ENCODE measurements at places on chromosomes 13 and 19.

DNA sequence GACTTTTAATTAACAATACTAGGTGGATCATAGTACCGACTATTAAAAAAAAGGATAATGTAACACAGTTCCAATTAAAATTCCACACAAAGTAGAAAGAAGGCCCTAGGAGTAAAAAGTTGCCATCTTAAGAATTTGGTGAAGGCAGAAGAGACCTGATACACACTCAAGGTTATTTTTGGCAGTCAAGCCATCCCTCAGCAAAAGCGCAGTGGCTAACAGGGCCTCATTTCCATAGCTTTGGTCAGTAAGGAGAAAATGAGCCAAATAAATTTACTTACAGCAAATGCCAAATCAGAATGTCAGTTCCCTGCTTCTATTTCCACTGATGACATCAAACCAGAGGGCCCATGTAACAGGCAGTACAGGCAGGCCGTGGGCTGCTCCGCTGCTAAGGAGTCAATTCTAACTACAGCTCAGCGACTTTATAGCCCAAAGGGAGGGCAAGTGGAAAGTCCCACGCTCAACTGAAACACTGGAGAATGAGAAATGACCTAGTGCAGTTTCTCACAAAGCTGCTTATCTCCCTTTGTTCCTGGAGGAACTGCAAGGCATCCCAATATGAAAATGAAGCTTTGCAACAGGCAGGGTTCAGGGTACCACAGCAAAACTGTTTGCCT, 6.3 kb downstream of the ARGLU1 start:
- no peak for DNase-seq

GRCh38 chr13:50457415-50458393, 385.8 kb downstream of the DLEU7 start:
- DNase-seq, result no peak

GRCh38 chr13:97067017-97067895, 73.0 kb upstream of the OXGR1 start:
- no peak for DNase-seq

DNA sequence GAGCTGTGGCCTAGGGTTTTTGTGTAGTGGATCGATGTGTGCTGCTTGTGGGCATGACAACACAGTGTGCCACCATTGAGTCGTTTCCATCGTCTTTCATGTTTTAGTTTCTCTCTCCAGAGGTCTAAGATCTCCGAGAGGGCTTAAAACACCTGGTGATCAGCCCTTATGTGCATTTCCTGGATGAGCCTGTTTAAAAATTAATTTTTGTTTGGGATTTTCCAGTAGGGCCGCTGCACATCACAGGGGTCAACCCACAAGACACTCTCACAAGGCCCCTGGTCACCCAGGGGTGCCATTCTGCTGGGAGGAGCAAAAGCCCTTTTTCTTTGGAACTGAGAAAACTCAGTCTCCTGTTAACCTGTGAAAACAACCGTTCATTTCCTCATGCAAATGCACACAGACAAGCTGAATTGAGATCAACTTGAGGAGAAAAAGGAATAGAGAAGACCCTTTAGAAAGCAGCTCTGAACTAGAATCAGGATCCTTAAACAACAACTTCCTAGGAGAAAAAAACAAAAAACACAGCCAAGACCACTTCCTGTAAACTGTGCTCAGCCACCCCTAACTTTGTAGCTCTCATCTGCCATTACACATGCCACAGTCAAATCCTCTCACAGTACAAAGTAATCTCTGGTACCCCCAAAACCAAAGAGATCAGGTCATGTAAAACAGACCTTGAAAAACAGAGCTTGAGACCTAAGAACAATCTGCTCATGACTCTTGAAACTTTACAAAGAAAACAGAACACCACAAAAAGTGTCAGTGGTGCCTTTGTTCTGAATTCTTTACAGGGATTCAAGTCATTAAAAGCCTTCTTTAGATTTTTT, 8.3 kb upstream of the MTRF1 start:
- no peak for DNase-seq

DNA sequence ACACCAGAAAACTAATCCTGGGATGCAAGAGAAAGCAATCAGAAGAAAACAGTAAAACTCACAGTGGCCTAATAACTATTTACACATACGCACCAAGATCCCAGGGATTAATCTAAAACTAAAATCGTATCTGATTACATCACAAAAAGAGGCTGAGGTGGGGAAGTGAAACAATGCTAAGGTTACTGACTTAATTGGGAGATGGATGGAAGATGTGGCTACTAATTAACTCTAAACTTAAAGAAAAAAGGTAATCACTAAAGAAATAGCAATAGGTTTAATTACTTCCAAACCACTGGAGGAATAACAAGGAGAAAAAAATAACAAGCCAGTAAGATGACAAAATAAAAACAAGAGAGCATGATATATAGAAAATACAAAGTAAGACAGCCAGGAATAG, 50.4 kb downstream of the NUFIP1 start:
- no peak for DNase-seq

DNA sequence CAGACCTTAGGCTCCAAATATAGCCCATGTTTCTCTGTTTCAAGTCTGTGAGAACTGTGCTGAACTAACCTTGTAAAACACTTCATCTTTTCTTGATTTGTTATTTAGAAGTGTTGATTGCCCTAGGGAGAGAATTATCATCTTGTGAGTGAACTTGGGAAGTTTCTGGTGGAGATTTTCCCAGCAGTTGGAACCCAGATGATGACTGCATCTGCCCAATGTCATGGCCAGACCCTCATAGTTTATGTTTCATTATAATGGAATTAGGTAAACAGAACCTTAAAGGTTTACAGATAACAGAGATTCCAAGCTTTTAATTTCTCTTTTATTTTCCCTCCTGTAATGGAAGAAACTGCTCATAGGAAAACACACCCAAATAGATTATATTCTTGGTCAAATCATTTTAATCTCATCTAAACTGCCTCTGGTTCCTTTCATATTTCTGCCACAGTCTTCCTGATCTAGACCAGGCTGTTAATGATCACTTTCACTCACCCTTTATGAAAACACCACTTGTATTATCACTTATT, 569.1 kb downstream of the KCTD12 start:
- no peak for DNase-seq

DNA sequence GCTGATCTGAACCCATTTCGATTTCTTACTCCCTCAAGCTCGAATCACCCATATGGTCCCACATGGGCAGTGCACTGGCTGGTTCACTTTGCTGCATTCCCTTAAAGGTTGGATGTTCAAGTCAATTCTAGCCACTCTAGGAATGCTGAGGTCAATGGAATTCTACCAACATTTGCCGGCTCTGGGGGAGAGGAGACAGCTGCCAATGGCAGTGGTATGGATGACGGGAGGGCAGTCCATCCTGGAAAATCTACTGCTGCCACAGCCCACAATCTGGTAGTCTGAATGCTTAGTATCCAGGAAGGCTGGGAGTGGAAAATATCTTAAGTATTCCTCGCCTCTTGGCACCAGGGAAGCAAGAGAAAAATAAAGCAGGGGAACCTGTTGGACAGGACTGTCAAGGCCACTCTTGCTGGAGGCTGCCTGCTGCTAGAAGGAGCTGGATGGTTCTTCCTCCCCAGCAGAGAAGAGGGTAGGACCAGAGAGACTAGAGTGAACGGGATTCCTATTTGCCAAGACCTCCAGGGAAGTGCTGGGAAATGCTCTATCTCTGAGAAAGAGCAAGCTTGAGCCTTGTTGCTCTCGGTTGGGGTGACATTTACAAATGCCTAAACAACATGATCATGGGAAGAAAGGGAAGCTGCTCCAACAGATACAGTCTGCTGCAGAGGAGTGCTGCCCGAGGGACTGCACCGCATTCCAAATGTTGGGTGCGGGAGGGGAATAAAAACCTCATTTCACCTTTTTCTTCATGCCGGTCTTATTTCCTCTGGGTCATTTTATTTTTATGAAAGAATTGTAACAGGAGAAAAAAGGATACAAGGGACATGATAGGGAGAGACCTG, 20.7 kb upstream of the HMGB1 start:
- peak; percentile 74 for DNase-seq

- DNase-seq, result no peak
These were observed 91.0 kb downstream of the NHLRC3 start for GRCh38 chr13:39129213-39129612.

DNA sequence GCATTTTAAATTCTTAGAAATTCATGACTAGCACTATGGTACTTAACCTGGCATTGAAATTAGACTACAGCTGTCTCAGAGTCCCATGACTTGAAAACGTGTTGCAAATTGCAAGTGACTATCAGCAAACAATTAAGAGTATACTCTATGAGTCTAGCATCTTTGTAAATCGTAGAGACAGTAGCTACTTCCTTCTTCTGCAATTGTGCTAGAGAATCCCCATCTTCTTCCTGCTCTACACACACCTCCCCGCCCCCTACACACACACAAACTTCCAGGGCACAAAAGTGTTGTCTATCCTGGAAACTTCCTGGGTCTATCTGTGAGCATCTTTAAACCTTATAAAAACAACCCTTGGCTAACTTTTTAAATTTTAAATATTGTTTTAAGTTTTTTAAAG, 35.2 kb upstream of the MIR17HG start:
- DNase-seq, result no peak

GRCh38 chr19:42158926-42159325, 26.7 kb upstream of the POU2F2 start:
- no peak for DNase-seq

DNA sequence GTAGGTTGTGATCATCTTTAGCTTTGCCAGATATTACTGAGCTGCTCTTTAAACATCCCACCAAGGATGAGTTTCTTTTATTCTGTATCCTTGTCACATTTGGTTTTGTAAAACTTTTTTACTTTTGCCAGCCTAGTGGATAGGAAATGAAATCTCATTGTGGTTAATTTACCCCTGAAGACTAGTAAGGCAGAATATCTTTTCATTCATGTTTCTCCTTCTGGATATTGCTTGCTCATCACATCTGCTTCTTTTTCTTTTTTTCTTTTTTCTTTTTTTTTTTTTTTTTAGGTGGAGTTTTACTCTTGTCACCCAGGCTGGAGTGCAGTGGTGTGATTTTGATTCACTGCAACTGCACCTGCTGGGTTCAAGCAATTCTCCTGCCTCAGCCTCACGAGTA, 31.3 kb downstream of the SIPA1L3 start:
- no peak for DNase-seq

DNA sequence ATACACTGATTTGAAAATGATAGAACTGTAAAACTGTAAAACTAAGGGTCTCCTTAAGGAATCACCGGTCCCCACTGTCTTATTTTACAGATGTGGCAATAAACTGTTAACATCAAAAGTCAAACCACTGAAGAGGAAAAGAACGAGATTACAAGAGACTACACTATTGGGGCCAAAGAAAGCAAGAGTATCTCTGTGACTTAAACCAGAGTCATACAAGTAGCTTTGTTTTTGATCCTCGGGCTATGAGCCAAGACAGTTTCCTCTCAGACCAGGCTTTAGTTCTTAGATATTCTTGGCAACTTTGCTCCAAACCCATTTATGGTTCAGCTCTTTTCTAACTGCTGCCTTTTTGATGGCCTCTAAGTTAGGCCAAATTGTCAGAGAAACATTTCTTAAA, 113.8 kb downstream of the TBC1D4 start:
- DNase-seq, result no peak

- DNase-seq, result no peak
These were observed 1.1 kb downstream of the ZNF667 start for GRCh38 chr19:56476093-56476492.

DNA sequence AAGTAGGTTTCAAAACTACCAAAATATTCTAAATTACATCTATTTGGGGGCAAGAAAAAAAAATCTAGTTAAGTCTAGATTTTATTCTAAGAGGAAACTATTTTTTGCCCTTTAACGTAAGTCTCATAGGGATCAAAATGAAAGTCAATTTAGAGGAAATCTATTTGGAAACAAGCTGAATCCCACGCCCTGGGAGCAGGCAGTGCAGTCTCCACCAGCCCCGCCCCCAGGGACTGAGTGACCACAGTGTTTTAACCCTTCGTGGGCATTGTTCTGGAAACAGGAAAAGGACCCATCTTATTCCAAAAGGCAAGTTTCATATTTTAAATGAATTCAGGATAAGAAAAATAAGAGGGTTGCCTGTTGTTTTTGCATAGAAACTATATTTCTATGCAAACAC, 209.7 kb downstream of the SPRY2 start:
- DNase-seq, result no peak

- no peak for DNase-seq
These were observed 9.0 kb downstream of the FPR3 start for GRCh38 chr19:51803967-51804366.

GRCh38 chr19:43783636-43784035, 2.9 kb upstream of the KCNN4 start:
- DNase-seq, result no peak

DNA sequence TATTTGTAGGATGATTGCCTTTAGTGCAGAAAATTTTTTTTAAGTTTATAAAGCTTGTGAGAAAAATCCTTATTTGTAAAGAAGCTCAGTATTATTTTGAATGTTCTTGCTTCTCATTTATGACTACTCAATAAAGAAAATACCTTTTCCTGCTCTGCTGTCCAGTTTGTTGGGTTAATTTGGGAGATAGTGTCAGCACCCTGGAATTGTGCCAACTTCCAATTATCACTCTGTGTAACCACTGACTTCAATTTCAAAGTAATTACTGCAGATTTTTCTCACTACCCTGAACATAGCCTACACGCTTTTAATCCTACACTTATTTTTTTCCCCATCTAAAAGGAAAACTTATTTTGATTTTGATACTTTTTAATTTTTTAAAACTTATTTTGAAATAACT, 93.1 kb downstream of the GGACT start:
- no peak for DNase-seq

- DNase-seq, result no peak
These were observed 25.5 kb downstream of the RHPN2 start for GRCh38 chr19:33039108-33039599.

- DNase-seq, result no peak
These were observed 15.0 kb downstream of the RUBCNL start for GRCh38 chr13:46372071-46372470.

- no peak for DNase-seq
These were observed 665 bp downstream of the ZNF497 start for GRCh38 chr19:58361900-58362271.

- DNase-seq, result no peak
These were observed 65.8 kb downstream of the ZIC5 start for GRCh38 chr13:99905814-99906213.

GRCh38 chr13:106496072-106496997, 39.1 kb downstream of the EFNB2 start:
- no peak for DNase-seq

GRCh38 chr13:42272115-42272803, at the start of gene AKAP11:
TSS of gene AKAP11 (plus strand) at chr13:42272152. CDS start at chr13:42286349, 14,197 bp downstream.
- DNase-seq, result no peak
